Diencephalon (tissue), 1 donor: ENCODE measurements at places on chromosomes 2 and 18. TPM values are rescaled to one million over a fixed set of nuclear protein-coding genes. Genes with fewer than 3 reads are reported as not detected.

Gene CTAGE1
- total RNA-seq: not detected

Gene SNED1
- total RNA-seq: 6.5 TPM

Gene BCL11A
- total RNA-seq: 71.5 TPM

Gene TMEM247
- total RNA-seq: not detected

Gene TUBA3D
- total RNA-seq: not detected

Gene ACKR3
- 12.7 TPM for total RNA-seq

Gene CREG2
- 47.1 TPM for total RNA-seq

Gene IL1R2
- not detected for total RNA-seq

Gene SERPINB12
- total RNA-seq: not detected

Gene CDH2
- 216 TPM for total RNA-seq

Gene DYTN
- total RNA-seq: not detected

Gene MYCN
- 25.4 TPM for total RNA-seq

Gene C2orf72
- total RNA-seq: 46.1 TPM

Gene PFN4
- 0.92 TPM for total RNA-seq

Gene SALL3
- 18.9 TPM for total RNA-seq

Gene TUBB8B
- total RNA-seq: 0.69 TPM

Gene SOX11
- total RNA-seq: 246 TPM

Gene UGT1A8
- not detected for total RNA-seq

Gene FEV
- total RNA-seq: not detected

Gene TIA1
- total RNA-seq: 235 TPM

Gene NT5C1B
- not detected for total RNA-seq

Gene FAM136A
- 36.4 TPM for total RNA-seq

Gene ELOA2
- total RNA-seq: not detected

Gene KCNF1
- total RNA-seq: 19.6 TPM

Gene GREB1
- total RNA-seq: 15.0 TPM

Gene ALLC
- total RNA-seq: not detected
